LNCaP clone FGC (cell line): ENCODE measurements at places on chromosomes 13 and 19.

- no peak for DNase-seq
Measured at GRCh38 chr19:51467864-51468544, 9.8 kb upstream of the SIGLEC8 start.

DNA sequence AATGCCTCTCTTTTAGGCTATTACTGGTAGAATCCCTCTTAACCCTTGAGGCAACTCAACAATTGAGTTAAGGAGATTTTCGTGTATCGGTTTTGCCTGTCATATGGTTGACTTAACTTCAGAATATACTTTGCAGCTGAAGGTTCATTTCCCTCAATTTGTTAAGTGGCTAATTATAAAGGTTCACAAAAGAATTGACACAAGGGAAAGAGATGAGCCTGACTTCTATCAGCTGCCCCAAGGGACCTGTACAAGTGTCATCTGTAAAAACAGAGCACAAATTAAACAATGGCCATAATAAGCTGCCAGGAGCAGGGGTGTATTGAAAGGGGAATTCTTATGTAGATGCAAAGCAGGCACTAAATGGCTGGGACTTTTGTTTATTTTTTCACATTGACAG, 334.8 kb upstream of the OBI1 start:
- no peak for DNase-seq

- no peak for DNase-seq
Measured at GRCh38 chr13:71090990-71091389, 776.0 kb downstream of the DACH1 start.

DNA sequence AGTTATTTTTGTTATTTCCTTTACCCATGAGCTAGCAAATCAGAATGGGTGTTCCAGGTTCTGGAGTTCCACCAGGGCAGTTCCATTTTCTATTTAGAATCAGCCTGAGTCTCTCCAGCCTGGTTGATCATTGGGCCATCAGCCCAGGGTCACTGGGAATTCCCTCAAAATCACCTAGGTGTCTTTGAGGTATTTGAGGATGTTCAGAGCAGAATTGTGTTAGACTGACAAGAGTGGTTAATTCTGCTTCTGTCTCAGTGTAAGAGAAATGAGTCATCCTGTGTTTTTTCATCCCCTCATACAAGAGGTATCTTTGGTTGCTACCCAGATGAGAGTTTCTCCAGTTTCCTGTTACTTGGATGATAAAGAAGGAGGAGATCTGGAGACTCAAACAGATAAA, 11.7 kb downstream of the ZNF66 start:
- DNase-seq, result no peak

DNA sequence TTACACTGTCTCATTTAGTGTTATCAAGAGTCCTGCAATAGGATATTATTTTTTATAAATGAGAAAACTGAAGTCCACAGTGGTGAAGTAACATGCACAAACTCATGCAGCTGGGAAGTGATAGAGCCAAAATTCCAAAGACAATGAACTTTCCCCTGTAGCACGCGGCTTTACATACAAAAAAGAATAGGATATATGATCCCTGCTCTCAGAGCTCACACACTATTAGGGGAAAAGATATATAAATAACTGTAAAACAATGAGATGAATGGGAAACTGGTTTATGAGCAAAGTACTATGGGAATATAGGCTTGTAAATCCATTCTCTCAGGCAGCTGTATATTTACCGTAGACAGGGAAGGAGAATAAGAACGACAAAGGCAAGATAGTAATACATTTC, 39.7 kb downstream of the THSD1 start:
- peak; percentile 35 for DNase-seq

- no peak for DNase-seq
Measured at GRCh38 chr19:33441828-33442227, 68.3 kb downstream of the CEBPG start.

GRCh38 chr13:111485491-111486250, 165.2 kb downstream of the TEX29 start:
- DNase-seq, result no peak

- DNase-seq, result no peak
Measured at GRCh38 chr13:48559638-48560320, 26.9 kb upstream of the RCBTB2 start.

GRCh38 chr19:38273499-38273898, 9.1 kb downstream of the SPINT2 start:
- no peak for DNase-seq

DNA sequence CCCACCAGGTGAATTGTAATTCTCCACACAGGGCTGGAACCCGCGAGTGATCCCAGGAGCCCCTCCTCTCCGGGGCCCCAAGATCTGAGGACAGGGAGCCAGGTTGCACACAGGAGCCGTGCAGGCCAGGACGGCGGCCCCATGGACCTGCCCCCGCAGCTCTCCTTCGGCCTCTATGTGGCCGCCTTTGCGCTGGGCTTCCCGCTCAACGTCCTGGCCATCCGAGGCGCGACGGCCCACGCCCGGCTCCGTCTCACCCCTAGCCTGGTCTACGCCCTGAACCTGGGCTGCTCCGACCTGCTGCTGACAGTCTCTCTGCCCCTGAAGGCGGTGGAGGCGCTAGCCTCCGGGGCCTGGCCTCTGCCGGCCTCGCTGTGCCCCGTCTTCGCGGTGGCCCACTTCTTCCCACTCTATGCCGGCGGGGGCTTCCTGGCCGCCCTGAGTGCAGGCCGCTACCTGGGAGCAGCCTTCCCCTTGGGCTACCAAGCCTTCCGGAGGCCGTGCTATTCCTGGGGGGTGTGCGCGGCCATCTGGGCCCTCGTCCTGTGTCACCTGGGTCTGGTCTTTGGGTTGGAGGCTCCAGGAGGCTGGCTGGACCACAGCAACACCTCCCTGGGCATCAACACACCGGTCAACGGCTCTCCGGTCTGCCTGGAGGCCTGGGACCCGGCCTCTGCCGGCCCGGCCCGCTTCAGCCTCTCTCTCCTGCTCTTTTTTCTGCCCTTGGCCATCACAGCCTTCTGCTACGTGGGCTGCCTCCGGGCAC, 3.9 kb downstream of the FFAR1 start:
- DNase-seq, result no peak

DNA sequence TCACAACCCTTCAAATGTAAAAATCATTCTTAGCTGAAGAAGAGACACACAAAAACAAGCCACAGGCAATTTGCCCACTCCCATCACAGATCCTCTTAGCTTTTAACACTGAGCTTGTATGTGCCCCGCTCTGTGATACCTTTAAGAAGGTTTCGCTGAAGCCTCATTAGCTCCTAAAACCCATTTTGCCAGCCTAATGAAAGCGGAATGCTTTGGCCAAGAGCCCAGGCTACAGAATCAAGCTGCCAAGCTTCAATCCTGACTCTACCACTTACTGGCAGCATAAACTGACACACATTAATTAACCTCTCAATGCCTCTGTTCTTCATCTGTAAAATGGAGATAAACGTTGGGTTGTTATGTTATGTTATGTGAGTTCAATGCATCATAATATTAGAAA, 10.5 kb downstream of the ZNF112 start:
- no peak for DNase-seq

- no peak for DNase-seq
Measured at GRCh38 chr19:2865334-2866100, 1.6 kb upstream of the ZNF556 start.

DNA sequence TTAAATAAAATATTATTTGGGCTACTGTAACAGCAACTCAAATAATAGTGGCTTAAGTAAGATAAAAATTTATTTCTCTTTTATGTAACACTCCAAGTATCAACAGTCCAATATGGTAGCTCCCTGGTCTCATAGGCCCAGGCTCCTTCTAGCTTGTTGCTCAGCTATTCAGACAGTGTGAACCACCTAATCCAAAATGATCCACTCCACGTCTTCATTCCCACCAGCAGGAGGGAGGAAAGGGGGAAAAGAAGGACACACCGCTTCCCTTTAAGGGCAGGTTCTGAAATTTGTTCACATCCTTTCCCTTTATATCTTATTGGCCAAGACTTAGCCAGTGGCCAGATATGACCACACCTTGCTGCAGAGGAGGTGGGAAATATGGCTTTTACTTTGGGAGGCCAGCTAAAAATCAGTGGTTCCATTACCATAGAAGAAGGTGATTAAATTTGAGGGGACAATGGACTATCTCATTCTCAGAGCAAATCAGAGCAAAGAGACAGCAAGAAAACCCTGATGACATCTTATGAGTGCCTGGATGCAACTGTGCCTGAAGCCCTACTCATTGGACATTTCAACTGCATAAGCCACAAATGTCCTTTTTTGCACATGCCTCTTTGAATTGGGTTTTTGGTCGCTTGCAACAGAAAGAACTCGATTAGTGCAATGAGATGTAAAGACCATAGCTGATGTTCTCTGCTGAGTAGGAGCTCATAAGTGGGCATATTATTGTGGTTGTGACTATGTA, 7.0 kb upstream of the EPOR start:
- no peak for DNase-seq

GRCh38 chr19:54297759-54298305, 15.1 kb downstream of the LILRA5 start:
- DNase-seq, result no peak

DNA sequence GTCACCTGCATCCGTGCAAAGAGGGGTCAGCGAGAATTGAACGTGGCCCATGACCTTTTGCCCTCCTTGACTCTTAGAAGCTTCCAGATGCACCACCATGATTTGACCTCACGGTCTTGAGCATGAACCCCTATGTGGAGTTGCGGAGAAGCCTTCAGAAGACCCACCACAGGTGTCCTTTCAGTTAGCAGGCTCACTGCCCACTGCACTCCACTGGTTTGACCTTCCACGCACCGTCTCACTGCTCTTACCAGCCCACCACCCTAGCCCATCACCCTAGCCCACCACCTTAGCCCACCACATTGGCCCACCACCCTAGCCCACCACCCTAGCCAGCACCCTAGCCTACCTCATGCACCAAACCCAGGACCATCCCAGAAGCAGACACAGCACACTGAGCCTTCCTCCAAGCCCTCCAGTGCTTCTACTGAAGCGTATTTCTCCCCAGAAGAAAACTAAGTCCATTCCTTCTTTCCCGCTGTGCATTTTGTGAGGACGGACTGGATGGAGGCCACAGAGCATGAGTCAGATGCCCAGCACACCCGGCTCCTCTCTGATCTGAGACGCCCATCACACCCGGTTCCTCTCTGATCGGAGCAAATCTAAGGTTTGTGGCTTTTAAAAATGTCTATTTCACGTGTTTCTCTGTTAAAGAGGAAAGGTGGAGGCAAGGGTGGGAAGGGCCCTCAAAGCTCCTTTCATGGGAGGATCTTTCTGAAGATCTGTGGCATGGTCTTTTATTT, 45.8 kb downstream of the SOX1 start:
- DNase-seq, result no peak

DNA sequence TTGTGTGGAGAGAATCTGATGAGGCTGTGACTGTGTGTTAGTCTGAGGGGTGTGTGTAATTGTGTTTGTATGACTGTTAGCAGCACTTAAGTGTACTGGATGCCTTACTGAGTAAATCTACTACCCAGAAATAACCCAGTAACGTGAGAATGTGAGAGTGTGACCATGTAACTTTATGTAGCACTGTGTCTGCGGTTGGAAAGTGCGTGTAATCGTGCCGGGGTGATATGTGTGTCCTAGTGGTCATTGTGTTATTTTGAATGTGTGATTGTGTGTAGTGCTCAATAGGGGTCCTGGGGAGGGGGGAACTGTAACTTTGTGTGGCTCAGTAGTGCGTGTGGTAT, 550 bp downstream of the ZNF383 start:
- DNase-seq, result no peak

DNA sequence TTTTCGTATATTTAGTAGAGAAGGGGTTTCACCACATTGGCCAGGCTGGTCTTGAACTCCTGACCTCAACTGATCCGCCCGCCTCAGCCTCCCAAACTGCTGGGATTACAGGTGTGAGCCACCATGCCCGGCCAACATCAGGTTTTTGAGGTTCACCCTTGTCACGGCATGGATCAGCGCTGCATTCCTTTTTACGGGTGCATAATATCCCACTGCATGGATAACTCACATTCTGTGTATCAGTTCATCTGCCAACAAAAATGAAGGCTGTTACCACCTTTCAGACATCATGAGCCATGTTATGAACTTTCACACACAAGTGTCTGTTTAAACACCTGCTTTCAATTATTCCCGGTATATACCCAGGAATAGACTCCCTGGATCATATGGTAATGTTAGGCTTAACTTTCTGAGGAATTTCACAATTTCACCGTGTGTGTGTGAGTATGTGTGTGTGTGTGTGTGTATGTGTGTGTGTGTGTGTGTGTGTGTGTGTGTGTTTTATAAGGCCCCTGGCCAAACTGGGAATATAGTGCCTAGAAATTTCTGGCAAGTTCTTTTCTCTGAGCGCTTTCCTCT, 52.2 kb downstream of the AP1M1 start:
- DNase-seq, result no peak

DNA sequence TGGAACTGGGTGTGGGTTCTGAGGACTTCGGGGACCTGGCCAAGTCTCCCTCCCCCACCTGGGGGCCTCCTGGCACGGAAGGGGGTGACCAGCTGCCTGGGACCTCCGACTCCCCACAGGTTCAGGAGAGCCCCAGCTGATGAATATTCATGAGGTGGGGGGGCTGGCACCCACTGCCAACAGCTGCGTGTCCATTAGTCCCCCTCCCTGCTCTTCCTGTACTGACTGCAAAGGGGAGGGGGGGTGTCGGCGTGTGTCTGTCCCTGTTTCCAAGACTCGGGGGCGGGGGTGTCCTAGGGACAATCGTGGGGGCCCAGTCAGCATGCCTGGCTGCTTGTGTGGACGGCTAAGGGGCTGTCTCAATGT, 10.6 kb upstream of the NFIX start:
- DNase-seq, result no peak

DNA sequence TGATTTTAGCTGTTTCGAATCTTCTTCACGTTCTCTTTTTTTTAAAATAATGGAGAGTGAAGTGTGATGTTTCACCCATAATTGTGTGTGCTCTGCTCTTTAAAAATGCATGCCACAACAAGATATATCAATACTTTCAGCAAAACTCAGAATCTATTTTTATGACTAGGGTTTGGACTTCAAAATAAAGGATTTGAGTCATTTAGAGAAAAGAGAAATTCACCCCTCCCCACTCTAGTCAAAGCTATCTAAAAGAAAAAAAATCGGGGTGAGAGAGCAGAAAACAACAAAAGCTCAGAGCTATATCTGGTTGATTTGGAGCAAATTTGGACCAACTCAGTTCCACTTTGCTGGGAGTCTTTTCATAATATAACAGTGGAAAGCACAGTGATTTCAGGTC, 244.5 kb downstream of the DNAJC15 start:
- no peak for DNase-seq

DNA sequence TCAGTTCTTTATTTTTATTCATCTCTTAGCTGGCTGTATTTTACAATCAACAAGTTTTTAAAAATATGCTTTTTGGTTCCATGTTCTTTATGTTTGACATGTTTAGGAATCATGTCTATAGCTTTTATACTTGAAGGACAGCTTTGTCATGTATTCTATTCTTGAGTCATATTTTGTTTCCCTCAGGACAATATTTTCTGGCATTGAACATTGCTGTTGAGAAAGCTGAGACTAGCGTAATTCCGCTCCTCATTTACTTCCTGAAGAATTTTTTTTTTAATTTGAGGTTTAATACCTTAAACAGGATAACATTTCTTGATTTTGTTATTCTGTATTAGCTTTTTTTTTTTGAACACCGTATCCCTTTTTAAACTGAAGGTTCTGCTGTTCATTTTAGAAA, 53.2 kb downstream of the RB1 start:
- no peak for DNase-seq

- no peak for DNase-seq
Measured at GRCh38 chr19:8333767-8334457, 9.2 kb downstream of the KANK3 start.
